ENCODE measurements at places on chromosomes 3 and 15.

DNA sequence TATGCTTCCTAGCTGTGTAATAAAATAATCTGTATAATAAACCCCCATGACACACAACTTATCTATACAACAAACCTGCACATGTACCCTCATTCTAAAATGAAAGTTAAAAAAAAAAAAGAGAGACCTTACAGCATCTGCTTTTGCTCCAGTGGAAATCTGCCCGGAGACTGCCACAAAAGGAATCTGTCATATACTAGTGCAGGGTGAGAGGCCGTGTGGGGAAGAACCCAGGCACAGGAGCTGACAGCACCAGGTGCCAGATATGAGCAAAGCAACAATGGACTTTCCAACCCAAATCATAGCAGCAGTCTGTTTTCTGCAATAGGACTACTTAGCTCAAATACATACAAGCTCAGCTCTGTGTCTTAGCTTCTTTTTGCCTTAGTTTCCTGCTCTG is 346.5 kb downstream of the ROBO1 start:
- no peak for DNase-seq

DNA sequence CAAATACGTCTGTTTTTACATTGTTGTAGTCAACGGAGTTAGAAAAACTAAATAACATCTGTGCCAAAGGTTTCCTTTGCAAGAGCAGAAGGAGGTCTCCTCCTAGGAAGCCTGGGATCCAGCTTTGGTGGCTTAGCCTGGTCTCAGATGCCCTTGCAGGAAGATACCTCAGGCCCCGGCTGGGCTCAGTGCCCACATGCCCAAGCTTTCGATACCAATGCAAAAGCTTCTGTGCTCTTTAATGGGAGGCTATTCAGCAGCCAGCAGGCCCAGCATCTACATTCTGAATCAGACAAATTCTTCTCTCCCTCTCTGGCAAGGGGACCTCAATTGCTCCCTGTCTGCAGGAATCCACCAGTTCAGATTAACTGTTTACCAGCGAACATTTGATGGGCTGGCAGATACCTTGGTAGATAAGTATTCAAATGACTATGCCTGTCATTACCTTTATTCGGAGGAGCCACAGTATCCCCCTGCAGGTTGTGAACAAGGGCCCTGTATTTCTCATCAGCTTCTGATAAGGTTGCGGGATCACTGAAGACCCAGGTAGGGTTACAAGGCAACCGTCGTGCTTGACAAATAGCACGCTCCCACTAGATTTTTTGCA is 180.1 kb upstream of the KBTBD8 start:
- no peak for DNase-seq

GRCh38 chr3:17771177-17772017 is 29.0 kb upstream of the TBC1D5 start:
- DNase-seq: no peak

DNA sequence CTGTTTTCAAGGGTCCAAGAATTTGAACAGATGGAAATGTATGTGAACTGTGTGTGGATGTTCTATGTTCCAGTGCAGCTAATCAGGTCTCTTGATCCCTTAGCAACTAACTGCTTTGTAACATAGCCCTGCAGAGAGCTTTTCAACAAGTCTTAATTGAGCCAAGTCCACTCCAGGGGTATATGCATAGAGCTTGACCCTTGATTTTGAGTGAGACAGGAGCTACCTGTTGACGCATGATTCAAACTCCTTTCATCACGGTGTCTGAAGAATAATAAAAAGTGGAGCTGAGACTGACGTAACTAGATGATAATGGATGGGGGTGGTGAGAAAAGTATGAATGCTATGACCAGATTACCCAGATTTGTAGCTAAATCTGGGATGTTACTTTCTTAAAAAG is 93.3 kb upstream of the CCDC54 start:
- no peak for DNase-seq

DNA sequence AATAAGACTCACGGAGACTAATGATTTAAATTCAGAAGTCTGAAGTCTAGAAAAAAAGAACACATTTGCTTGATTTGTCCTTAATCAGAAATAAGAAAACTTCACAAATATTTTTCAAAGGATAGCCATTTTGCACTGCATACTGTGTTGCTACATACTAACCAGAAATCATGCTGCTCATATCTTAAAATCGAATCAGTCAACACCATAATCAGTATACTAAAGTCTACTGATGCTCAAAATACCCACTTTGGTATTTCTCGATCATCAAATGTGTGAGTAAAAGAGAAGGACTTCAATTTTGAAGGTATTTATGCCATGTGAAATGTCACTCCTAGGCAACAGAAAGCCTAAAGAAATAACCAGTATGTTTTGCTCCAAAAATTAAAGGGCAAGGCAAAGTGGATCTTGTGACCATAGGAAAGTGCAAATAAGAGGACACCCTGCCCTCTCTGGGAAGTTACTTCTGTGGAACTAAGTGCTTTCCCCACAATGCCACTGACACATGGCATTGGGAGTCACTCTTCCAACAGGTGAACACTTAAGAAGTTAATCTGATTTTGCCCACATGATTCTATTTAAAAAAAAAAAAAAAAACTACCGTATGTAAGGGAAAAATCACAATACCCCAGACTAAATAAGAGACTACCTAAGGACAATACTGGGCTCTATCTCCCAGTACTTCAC is 2.7 kb downstream of the LRIG1 start:
- DNase-seq: no peak

DNA sequence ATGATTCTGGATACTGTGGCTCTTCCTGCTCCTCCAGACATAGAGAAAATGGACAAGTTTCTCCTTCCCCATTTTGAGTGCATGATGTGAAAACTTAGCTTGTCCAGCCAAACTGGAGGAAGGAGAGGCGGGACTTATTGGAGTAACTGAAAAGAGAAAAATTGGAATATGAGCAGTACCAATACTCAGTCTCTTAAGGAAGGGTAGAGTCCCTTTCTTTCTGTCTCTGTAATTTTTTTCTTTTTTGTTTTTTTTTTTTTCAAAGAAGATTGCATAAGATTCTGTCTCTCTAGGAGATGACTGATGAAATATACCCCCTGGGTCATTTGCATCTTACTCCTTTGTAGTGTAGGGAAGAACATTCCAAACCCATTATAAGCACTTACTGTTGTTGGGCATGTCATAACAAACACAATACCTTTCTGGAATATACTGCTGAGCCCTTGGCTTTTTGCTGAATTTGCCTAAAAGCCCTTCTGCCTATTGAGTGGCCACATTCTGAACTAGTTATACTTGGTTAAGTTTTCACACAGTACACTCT is 498.1 kb upstream of the TPRG1 start:
- no peak for DNase-seq

GRCh38 chr3:141524988-141525387 is 38.2 kb downstream of the RASA2 start:
- no peak for DNase-seq

GRCh38 chr15:72796515-72797337 is 13.2 kb upstream of the ADPGK start:
- DNase-seq: peak; percentile 60

DNA sequence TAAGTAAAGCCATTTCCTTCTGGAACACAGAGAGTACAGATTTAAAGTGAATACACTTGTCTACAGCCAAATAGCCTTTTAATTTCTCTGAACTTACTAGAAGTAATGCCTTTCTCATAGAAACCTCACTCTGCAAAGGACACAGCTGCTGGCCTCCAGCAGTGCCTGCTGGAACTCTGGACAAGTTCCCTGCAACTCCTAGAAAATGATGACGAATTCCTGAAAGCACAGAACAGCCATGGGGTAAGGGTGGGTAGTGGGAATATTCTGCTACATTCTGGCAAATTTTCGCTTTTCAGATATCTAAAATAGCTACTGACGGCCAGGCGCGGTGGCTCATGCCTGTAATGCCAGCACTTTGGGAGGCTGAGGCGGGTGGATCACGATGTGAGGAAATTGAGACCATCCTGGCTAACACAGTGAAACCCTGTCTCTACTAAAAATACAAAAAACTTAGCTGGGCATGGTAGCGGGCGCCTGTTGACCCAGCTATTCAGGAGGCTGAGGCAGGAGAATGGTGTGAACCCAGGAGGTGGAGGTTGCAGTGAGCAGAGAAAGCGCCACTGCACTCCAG is 34.4 kb downstream of the RYK start:
- DNase-seq: no peak

DNA sequence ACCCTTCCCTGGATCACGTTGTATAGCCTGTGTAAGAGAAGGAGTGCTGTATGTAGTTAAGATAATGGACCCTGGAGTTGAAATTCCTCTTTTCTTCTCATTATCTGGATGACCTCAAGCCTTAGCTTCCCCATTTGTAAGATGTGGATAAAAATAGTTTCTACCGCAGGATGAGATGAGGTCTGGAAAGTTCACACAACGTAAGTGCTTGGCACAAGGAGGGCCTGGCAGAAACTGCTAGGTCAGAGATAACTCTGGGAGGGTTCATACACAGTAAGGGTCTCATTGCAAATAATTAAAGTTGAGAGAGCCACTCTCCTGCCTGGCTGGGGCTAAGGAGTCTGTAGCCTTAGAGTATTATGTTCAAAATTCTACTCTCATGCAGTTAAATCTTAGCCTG is 214.4 kb downstream of the LRTM1 start:
- DNase-seq: no peak

- DNase-seq: no peak
Observed at GRCh38 chr3:134315286-134316106, 58.8 kb downstream of the AMOTL2 start.

- peak; percentile 70 for DNase-seq
Observed at GRCh38 chr3:105369500-105370371, 3.0 kb downstream of the ALCAM start.

DNA sequence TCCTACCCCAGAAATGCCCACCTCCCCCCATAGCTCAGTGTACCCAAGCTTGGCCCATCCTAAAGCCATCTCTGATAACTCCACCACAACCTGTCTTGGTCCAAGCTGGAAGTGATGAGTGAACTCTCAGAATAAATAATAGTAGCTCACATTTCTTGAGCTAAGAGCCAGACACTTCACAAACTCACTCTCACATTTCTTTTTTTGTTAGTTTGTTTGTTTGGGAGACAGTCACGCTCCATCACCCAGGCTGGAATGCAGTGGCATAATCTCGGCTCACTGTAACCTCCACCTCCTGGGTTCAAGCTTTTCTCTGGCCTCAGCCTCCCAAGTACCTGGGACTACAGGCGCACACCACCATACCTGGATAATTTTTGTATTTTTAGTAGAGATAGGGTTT is 46.2 kb downstream of the LIPC start:
- no peak for DNase-seq

GRCh38 chr3:43317461-43318316 is 31.3 kb downstream of the SNRK start:
- no peak for DNase-seq
